Non-pigmented ciliary epithelial cell (primary cell): ENCODE measurements at places on chromosomes 16 and 17.
A peak's percentile ranks its signal among the peaks of the same experiment; 100 is the strongest.

DNA sequence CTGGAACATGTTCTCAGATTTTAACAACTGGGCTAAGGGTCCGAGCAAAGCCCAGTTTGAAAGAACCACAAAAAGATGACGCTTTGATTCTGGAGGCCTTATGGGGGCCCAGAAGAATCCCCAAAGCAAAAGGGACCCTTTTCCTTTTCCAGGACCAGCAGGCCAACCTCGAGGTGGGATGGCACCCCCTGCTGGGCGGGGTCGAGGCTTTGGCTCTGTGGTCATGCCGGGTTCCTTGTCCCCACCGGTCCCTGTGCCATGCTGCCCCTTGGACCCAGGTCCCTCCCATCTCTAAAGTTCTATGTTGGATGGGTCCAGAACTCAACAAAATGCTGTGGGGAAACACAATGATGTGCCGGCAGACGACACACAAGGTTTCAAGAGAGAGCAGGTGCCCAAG, 30.9 kb downstream of the TMEM204 start:
- no peak for DNase-seq

DNA sequence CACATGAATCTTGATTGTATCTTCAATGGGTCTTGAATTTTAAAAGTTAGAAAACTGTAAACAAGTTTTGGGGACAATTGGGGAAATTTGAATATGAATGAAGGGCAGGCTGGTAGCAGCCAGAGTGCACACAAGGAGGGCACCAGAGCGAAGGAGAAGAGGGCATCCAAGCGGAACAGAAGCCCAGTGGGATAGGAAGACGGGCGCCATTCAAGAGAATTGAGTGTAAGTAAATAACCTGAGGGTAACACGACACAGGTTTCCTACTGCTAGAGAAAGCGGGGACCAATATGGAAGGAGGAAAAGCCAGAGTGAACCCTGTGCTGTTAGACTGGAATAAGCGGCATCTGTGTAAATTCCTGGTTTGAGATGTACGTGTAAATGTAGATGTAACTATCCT, 115.1 kb upstream of the CCL2 start:
- DNase-seq: no peak

DNA sequence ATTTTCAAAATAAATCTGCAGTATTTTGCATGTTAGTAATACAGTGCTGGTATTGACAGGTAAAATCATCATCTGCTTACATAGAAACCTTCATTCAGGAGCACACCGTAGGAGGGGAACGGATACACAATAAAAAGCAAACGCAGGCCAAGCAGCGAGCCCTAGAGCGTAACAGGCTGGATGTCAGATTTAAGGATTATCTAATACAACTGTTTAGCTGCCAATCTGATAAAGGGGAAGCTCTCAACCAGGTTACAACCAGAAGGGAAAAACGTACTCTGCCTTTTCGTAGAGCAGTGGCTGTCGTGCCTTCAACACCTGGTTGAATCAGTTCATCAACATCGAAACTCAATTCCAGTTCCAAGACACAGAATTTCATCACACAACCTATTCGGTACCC, 16.4 kb upstream of the CUEDC1 start:
- no peak for DNase-seq

- no peak for DNase-seq
These were observed 121.8 kb downstream of the SPACA3 start for GRCh38 chr17:33113276-33113990.

- DNase-seq: no peak
These were observed 3.8 kb downstream of the LITAFD start for GRCh38 chr16:8885674-8886592.

- DNase-seq: no peak
These were observed 216.0 kb downstream of the SEC14L1 start for GRCh38 chr17:77356690-77357201.

DNA sequence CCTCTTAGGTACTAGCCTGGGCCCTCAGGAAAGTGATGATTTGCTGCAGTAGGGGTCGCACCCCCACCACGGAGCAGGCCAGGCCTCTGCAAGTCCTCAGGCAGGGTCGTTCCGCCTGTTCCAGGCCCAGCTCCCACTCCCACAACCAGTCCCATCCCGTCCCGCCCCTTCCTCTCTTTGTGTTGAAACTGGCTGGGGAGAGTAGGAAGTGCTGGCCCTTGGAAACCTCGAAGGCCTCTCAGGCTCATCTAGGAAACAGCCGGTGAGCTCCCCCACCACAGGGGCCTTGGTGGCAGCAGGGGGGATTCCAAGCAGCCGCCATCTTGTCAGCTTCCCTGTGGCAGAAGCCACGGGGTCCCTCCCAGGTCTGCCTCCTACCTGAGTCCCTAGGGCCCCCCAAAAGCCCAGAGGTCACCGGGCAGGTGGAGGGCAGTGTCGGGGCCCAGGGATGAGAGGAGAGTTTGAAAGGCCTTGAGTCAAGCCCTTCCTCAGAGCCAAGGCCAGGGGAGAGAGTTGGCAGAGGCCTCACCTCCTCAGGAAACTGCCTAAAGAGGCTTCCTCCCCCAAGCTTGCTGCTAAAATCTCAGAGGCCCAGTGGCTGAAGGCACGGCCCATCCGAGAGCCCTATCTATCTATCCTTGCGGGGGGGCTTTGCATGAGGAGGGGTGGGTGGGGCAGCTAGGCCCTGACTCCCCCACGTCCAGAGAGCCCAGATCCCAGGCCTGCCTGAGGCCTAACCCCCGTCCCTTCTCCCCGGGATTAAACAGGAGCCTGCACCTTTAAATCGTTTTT, 22.2 kb downstream of the MMP15 start:
- no peak for DNase-seq

DNA sequence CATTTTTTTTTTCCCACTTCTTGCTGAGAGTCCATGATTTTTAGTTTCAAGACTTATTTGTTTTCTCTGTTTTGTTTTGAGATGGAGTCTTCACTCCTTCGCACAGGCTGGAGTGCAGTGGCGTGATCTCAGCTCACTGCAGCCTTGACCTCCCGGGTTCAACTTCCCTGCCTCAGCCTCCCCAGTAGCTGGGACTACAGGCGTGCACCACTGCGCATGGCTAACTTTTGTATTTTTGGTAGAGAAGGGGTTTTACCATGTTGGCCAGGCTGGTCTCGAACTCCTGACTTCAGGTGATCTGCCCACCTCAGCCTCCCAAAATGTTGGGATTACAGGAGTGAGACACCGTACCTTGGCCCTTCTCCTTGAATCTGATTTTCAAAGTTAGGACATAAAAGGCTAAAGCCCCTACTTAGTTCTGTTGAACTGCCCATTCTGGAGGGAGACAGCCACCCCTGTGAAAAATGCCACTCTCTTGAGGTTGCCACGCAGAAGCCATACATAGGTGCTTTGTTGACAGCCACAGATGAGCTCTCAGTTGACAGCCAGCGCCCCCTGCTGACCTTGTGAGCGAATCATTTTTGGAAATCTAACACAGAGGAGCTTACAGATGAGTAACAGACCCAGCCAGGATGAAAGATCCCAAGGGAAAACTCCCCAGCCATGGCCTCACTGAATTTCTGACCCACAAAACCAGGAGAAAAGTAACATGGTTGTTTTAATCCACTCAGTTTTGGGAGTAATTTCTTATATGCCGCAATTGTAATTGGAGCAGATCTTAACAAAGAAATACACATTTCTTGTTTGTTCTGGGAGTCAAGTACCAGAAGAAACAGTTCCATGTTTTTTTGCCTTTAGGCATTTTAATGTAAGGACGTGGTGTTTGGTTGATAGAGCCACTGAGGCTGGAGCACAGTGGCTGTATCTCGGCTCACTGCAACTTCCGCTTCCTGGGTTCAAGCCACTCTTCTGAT, 38.8 kb downstream of the PKD1L3 start:
- DNase-seq: peak; percentile 45

- DNase-seq: no peak
These were observed 478.3 kb upstream of the ERCC4 start for GRCh38 chr16:13441675-13442074.

DNA sequence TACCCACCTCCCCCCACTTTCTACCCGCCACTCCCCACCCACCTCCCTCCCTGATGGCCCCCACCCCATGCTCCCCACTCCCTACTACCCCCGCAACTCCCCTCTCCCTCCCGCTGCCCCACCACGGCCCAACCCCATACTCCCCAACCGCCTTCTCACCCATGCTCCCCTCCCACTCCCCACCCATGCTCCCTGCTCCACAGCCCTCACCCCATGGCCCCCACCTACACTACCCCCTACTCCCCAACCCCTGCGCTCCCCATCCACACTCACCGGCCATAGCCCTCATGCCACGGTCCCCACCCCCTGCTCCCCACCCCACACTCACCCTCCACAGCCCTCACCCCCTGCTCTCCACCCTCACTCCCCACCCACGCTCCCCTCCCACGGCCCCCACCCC, 13.9 kb downstream of the COTL1 start:
- DNase-seq: no peak

GRCh38 chr16:10976634-10977033, 32.3 kb downstream of the CLEC16A start:
- no peak for DNase-seq

DNA sequence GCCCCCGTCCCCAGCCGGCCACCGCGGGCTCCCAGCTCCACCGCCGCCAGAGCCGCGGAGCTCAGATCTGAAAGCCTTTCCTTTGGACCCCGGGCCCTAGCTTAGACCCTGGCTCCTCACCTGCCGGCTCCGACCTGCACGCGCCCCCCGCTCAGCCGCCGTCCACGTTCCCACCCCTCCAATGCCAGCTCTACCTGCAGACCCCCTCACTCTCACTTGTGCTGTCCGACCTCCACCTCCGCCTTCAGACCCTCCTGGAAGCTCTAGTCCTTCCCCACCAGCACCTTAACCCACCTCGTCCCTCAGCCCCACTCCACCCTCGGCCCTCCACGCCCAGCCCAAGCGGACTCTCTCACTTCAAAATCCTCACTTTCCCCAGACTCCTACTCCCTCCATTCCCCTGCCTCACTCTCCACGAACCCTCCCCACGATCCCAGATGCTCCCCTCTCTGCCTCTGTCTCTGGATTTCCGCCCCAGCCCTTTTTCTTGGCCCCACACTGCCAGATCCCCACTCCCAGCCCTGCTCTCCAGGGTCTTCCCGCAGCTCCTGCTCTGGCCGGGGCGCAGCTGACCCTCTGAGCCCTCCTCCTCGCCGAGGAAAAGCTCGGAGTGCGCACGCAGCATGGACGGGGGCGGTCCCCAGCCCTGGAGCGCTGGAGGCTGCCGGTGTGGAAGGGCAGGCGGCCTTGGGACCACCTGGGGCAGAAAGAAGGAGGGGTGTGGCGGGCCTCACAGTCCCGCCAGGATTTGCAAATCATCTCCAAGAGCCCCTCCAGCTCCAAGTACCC, at the start of gene TMEM114:
TSS of gene TMEM114 (minus strand) at position 612 of the 789 bp plus-strand sequence. CDS start 673 bp downstream, outside the sequence.
- DNase-seq: no peak

- no peak for DNase-seq
These were observed 2.5 kb upstream of the CEP295NL start for GRCh38 chr17:78905541-78905940.

DNA sequence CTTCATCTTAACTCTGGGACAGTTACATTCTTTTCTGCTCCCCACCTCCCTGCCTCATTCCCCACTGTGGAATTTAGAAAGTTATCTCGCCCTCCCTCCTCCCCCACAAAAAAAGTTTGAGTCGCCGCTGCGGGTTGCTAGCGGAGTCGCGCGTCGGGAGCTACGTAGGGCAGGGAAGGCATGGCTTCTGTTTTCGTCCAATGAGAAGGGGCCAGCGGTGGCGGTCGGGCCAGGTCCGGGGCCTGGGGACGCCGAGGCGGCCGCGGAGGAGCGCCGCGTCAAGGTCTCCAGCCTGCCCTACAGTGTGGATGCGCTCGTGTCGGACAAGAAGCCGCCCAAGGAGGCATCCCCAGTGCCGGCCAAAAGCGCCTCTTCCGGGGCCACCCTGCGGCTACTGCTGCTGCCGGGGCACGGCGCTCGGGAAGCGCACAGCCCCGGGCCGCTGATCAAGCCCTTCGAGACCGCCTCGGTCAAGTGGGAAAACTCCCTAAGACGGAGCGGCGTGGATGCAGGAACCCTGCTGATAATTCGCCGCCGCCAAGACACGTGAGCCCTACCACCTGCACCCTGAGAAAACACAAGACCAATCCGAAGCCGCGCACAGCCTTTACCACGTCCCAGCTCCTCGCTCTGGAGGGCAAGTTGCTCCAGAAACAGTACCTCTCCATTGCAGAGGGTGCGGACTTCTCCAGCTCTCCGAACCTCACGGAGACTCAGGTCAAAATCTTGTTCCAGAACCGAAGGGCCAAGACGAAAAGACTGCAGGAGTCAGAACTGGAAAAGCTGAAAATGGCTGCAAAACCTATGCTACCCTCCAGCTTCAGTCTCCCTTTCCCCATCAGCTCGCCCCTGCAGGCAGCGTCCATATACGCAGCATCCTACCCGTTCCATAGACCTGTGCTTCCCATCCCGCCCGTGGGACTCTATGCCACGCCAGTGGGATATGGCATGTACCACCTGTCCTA, 8.9 kb downstream of the OR4D1 start:
- no peak for DNase-seq

DNA sequence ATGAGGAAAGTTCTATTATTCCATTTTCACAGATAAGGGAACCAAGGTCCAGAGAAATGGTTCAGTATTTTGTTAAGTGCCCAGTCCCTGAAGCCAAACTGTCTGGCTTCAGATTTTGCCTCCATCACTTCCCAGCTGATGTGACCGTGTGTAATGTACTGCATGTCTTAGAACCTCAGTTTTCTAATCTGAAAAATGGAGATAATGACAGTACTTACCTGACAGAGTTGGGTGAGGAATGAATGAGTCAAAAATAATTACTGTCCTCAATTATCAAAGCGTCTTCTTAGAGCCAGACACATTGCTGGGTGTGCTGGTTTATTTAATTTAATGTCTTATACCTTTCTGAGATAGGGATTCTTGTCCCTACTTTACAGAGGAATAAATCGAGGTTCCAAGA, 6.7 kb downstream of the ZNF668 start:
- no peak for DNase-seq

- DNase-seq: no peak
These were observed 14.3 kb upstream of the NAGLU start for GRCh38 chr17:42521666-42522262.

- no peak for DNase-seq
These were observed 8.0 kb upstream of the SERPINF1 start for GRCh38 chr17:1753767-1754429.

- DNase-seq: no peak
These were observed 19.5 kb downstream of the MARVELD3 start for GRCh38 chr16:71645450-71645849.

- no peak for DNase-seq
These were observed 593 bp downstream of the SLC38A7 start for GRCh38 chr16:58684001-58684353.

- no peak for DNase-seq
These were observed 93.6 kb upstream of the NOG start for GRCh38 chr17:56499799-56500388.

- DNase-seq: no peak
These were observed 23.3 kb downstream of the GPR179 start for GRCh38 chr17:38320482-38320881.
